Articular chondrocyte of knee joint (primary cell): ENCODE measurements at places on chromosomes 12 and 14. TPM values are rescaled to one million over a fixed set of nuclear protein-coding genes. Genes with fewer than 3 reads are reported as not detected.

ADAM21 gene
- 0.32 and 0.52 TPM in 2 replicates for total RNA-seq

FZD10 gene
- 0.26 and 0.65 TPM in 2 replicates for total RNA-seq

ANKRD52 gene
- total RNA-seq, result 18.7 and 18.8 TPM in 2 replicates

MYO1A gene
- 0.32 TPM in 1 of 2 replicates, not detected in the other for total RNA-seq

HHIPL1 gene
- 13.1 and 17.1 TPM in 2 replicates for total RNA-seq

TAS2R19 gene
- total RNA-seq, result 10.5 and 11.1 TPM in 2 replicates

MIPOL1 gene
- 10.8 and 18.2 TPM in 2 replicates for total RNA-seq
